Stimulated activated CD4-positive, alpha-beta T cell treated with anti-CD3 and anti-CD28 coated beads, Interleukin-1b, Interleukin-23, amount 100 ng/mL, for 1 hour (primary cell): ENCODE measurements at places on chromosomes 3 and 15.

GRCh38 chr3:161600173-161600572 lies 103.6 kb downstream of the OTOL1 start:
- DNase-seq, result no peak

- no peak for DNase-seq
Observed at GRCh38 chr3:134567605-134568004, 81.7 kb downstream of the CEP63 start.

DNA sequence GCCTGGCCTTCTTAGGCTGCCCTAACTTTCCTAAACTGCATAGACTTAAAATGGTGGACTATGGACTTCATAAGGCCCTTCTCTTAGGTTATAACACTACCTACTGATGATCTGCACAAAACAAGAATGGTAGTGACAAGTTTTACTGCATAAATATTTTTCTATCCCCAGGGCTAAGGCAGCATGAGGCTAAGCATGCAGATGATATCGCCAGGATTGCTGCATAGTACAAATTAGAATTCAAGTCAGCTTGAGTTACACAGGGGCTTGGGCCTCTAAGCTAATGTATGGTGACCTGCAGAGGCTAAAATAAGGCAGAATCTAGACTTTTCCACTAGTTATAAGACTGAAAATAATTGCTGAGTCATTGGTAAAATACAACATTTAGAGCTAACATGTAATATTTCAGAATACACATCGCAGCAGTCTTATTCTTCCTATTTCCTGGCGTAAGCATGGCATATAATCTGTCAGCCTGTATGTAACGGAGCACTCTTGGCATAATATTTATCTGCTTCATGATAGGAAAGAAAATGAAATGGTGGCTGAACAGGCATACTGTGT lies 15.3 kb upstream of the RBMS3 start:
- DNase-seq, result no peak

GRCh38 chr3:71360764-71361163 lies 222.8 kb downstream of the FOXP1 start:
- DNase-seq, result no peak

- no peak for DNase-seq
Observed at GRCh38 chr3:32045091-32045915, 61.1 kb upstream of the GPD1L start.

DNA sequence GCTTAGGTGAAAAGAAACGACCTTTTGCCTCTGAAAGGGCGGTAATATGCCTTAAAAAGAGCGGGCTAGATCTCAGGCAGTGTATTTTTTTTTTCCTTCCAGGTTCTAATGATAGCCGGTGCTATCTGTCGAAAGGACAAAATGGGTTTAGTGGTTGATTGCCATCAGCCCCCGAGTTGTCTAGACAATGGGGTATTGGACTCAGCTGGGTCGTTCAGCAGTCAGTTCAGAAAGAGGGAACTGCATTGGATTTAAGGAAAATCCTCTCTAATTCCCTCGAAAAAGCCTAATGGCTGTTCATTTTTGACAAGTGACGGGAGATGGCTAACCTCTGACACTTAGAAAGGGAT lies 728 bp downstream of the EIF2B5 start:
- DNase-seq, result no peak

- DNase-seq, result no peak
Observed at GRCh38 chr3:171240504-171240835, 213.9 kb upstream of the SLC2A2 start.

- DNase-seq, result no peak
Observed at GRCh38 chr3:159805411-159805772, 183.2 kb upstream of the IL12A start.

DNA sequence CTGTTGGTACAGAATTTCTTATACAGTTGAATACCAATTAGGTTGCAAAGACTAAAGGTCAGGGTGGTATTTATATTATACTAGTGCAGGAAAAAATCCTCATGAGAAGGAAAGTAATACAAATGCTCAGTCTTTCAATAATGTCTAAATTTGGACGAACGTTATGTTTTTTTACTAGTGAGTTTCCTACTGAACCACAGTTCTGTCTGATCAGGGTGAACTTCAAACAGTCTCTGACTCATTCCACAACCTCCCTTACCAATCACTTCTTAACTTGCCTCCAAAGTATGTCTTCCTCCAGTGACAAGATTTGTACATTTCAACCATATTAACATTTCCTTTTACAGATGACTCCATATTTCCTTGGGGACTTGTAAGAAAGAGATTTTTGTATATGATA lies 3.4 kb downstream of the TMEM212 start:
- no peak for DNase-seq

DNA sequence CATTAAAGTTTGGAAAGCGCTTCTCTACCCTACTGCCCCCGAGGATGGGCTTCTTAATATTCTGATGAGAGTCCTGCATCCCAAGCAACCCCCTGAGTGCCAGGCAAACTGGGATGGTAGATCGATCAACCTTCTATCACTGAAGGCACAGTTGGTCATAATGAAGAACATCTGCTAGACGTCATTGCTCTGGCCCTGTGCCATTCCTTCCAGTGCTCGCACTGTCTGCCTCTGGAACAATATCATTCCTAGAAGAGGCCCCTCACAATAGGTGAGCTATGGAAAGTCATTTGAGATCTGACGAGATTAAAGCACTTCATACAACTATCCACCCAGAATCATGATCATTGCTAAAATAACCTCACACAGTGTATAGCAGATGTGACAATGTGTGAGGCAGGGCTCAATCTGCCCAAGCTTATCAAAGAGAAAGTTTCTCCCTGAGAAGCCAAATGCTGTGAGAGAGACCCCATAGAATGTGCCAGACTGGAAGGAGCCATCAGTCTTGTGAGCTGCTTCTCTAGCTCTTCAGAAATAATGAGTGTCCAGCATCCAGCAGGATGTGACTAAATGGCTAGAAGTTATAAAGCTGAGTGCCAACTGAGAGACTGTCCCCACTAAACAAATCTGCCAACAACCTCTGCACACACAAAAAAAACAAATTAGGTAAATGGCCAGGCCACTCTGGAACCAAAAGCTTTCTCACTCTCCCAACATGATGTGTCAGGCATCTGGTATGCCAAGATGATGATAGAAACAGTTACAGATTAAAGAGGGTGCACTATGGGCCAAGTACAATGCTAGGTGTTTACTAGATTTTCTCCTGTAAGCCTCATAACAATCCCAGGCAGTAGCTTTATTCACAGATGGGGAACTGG lies 165.5 kb downstream of the NECTIN3 start:
- no peak for DNase-seq

DNA sequence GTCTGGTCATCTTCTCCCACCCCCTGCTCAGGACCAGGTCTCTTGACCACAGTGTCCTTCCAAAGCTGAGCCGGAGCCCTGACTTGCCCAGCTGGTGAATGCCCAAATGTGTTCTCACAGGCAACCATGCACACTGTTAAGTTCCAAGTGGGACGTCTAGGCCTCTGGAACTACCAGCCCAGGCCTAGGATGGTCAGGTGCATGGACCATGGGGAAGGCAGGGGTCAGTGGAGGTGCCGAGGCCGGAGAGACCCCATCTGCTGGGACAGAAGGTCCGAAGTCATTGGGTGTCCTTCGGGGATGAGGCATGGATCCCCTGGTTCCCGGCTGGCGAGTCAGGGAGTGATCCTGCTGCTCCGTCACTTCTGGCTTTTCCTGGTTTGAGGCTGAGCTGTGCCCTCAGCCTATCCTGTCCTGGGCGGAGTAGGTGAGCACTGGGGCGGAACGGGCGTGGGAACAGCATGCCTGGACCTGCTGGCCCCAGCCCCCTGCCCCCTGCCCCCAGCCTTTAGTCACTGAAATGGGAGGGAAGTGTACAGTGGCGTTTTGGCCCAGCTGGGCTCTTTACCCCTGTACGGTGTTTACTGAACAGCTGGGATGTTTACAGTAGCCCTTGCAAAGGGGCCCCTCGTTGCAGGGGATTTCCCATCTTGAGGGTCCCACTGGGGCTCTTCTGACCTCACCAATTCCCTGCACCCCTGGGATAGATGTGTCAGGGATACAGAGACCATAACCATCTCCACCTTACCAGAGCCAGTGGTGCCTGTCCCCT lies 12.1 kb downstream of the SEMA3F start:
- DNase-seq, result no peak

DNA sequence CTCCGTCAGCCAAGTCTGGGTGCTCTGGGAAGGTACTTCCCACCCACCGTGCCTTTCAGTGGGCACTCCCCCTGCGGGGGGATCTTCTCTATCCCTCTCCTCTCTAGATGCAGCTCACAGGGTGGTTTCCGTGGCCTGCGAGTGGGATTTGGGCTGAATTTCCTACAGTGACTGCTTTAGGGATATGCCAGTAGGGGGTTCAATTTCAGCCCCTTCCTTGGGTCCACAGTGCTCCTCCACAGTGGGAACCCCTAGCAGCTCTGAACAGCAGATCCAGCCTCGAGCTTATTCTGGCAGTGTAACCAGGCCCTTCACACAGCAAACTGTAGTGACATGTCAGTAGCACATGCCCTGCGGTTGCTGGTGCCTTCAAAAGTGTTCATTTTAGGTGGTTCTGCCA lies 155.7 kb downstream of the CHDH start:
- DNase-seq, result no peak

DNA sequence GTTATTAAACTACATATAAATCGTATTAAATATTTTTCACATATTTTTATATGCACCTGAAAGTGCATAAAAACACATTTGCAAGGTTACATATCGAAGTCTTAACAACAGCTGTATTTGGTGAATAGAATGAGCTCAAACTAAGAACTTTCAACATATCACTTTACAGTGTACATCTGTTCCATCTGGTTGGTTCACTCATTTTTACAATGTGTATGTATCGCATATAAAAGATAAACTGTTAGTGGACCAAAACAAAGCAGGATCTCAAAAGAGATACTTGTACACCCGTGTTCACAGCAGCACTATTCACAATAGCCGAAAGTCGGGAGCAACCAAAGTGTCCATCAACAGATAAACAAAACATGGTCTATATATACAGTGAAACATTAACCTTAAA lies 55.8 kb downstream of the TBL1XR1 start:
- DNase-seq, result no peak

DNA sequence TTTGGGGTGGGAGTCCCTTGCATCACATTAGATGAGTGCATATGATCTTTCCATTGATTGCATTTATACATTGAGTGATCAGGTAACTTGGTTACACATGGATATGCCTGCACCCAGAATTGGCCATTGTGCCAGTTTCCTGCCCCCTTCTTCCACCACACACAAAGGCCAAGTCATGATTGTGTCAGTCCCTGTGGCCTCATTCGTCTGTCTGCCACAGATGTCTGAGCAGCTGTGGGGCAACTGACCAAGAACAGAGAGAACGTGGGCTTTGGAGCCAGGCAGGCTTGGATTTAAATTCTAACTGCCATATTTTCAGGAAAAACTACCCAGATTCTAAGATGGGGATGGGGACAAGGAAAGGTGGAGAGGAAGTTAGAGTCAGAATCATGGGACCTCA lies 27.0 kb downstream of the CCNL1 start:
- no peak for DNase-seq

- no peak for DNase-seq
Observed at GRCh38 chr3:43024181-43024885, 45.2 kb downstream of the GASK1A start.

DNA sequence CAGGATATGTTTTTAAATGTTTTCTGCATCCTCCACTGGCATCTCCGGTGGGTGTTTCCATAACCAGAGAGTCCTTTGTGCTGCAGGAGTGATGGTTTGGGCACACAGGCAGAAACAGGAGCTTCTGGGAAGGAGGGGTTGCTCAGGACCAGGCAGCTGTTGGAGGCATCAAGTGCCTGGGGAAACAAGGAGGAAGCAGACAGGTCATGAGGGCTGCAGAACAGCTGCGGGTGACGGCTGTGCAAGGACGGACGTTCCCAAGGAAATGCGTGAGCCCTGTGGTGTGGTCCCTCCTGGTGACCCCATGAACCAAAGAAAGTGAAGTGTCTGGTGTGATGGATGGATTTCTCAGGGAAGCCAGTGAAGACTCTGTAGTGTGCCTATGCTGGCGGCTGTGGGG lies 61.2 kb upstream of the TNFAIP8L3 start:
- no peak for DNase-seq

DNA sequence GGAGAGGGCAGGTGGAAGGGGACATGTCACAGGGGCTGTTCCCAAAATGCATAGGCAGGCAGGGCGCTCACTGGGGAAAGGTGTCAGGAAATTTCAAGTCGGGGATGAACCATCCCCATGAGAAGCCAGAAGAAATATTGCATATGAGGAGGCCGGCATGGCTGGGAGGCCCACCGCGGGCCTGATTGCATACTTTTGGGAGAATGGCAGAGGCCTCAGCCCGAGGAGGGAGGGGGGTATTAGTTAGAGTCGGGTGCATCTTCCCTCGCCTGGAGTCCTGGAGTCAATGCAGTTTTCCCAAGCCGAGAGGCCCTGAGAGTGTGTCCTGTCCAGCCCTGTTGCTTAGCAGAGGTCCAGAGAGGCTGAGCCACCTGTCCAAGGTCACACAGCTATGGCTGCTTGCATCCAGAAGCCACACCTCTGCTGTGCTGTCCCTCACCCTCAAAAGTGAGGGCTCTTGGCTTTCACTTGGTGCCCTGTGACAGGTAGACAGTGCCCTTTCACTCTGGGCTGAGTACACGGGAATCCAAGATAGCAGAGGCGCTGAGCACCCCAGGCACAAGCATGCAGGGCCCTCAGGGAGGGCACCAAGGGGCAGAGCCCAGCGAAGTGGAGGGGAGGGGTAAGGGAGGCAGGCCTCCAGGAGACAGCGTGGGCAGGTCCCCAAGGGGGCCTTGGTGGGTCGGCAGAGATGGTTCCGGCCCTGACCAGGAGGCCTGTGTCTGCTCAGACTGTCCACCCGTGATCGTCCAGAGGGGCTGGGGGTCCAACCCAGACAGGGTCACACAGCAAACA lies 48.5 kb downstream of the GRIP2 start:
- DNase-seq, result no peak

DNA sequence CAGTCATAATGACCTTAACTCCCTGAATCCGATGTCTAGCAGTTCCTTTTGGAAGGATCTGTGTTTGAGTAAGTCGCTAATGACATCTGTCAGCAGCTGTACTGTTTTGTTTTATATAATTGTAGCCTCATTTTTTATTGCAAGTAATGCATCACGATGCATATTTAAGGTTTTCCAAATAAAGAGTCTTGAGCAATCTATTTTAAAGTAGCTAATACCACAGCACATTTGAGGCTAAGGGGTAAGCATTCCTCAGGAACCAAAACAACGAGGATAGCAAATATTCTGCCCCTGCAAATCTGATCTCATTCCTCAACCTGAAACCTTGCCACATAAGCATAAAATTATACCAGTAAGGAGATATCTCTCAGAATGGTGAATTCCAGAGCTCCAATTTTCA lies 98.7 kb downstream of the TBC1D5 start:
- no peak for DNase-seq

DNA sequence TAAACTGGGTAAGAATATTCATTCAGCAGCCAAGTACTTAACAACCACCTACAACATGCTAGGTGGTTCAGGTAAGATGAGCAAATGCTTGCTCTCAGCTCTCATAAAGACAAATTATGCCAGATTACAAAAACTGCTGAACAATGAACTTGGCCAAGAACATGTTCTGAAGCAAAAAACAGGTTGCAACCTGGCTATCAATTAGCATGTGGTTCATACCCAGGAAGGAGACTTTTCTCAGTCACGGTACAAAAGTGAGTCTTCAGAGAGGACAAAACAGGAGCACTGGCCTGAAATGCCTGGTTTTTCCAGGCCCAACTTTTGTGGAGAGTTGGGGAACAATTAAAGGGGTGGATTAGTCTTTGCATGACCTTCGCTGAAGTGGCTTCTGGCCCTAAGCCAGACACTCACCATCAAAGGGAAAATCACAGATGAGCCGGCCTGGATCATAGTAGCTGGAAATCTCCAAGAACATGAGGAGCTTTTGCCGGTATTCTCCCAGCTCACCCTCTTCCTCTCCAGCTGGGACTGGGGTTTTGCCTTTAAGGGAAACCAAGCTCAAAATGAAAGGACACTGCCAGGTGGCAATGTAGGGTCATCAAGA lies 7.6 kb upstream of the PLA2G4F start:
- DNase-seq, result no peak
